ENCODE measurements at places on chromosomes 3 and 15. TPM values are rescaled to one million over a fixed set of nuclear protein-coding genes. Genes with fewer than 3 reads are reported as not detected.

PARP3 gene
- total RNA-seq, result 17.0 TPM

DNA sequence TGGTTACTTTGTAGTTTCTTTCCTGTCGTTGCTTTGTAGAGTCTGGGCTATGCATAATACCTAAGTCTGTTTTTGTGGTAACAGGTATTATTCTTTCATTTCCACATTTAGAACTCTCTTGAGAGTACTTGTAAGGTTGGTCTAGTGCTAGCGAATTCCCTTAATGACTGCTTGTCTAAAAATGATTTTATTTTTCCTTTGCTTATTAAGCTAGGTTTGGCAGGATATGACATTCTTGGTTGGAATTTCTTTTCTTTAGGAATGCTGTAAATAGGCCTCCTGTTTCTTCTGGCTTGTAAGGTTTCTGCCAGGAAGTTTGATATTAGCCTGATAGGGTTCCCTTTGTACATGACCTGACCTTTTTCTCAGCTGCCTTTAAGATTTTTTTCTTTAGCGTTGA, 70.1 kb upstream of the SGO1 start:
- DNase-seq, result no peak

DNA sequence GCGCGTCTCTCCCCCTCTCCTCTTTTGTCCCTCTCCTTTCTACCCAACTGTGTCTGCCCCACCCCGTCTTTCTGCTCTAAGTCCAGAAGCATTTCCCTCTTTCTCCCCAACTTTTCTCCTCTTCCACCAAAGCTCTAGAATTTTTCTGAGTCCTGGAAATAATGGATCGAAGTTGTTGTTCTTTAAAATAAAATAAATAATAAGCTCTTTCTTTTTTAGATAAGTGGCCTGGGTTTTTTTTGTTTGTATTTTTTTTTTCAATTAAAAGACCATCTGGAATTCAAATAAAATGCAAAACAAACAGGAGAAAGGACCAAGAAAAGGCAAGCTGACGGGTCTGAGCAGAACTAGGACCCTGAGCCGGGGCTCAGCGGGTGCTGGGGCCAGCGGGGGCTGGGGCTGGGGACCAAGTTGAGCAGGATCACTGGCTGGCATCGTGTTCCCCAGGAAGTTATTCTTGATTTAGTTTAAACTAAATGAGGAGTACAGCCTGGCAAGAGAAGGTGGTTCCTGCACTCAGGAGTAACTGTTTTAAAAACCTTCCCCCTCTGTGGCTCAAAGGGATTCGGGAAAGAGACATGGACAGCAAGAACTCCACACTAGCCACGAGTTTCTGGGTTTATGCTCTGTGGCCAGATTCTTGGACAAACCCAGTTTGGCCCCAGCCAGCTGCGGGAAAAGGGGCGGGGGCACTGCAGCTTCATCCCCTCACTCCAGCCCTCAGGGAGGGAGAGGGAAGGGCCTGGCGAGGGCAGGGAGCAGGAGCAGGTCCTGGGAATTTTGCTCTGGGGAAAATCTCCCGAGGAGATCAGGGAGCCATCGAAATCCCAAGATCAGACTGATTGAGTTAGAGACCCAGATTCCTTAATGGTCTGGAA, 8.4 kb downstream of the GATA2 start:
- DNase-seq, result no peak

RLBP1 gene
- not detected for total RNA-seq

DNA sequence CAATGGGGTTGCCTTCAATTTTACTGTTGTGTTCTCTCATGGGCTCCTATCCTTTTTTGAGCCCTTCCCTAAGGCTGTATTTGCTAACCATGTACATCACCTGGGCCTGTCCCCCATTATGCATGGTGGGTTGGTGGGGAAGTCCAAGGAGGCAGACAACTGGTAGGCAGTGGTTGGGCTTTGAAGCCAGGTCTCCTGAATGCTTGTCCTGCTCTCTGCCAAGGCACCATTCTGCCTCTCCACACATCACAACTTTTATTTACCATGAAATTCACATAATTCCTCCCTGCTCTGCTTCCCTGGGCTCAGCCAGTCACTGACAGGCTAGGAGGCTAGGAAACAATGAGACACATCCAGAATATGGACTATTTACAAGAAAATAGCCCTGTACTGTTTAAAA, 41.0 kb upstream of the COPB2 start:
- DNase-seq, result no peak

DNA sequence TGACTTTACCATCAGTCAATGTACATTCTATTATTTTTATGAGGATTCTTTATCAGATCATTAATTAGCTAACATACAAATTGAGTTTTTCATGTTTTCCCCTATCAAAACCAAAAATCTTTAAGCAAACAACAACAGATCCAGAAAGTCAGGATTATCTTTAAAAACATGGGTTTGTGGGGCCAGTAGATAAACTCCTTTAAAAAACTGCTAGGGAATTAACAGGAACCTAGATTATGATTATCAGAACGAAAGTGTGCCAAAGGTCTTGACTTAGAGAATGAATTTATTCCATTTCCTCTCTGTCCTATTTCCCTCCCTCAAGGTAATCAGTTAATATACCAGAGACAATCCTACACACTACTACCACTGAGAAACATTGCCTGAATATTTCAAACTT, 13.2 kb upstream of the CCDC13 start:
- no peak for DNase-seq

GRCh38 chr3:119969759-119970158, 124.5 kb downstream of the GSK3B start:
- no peak for DNase-seq

PPIP5K1 gene
- 62.5 TPM for total RNA-seq

GRCh38 chr15:72248514-72248913, 17.5 kb upstream of the PKM start:
- DNase-seq, result no peak

ATP10A gene
- 0.89 TPM for total RNA-seq

GRCh38 chr3:100719136-100719535, 9.8 kb downstream of the TFG start:
- DNase-seq, result no peak

DNA sequence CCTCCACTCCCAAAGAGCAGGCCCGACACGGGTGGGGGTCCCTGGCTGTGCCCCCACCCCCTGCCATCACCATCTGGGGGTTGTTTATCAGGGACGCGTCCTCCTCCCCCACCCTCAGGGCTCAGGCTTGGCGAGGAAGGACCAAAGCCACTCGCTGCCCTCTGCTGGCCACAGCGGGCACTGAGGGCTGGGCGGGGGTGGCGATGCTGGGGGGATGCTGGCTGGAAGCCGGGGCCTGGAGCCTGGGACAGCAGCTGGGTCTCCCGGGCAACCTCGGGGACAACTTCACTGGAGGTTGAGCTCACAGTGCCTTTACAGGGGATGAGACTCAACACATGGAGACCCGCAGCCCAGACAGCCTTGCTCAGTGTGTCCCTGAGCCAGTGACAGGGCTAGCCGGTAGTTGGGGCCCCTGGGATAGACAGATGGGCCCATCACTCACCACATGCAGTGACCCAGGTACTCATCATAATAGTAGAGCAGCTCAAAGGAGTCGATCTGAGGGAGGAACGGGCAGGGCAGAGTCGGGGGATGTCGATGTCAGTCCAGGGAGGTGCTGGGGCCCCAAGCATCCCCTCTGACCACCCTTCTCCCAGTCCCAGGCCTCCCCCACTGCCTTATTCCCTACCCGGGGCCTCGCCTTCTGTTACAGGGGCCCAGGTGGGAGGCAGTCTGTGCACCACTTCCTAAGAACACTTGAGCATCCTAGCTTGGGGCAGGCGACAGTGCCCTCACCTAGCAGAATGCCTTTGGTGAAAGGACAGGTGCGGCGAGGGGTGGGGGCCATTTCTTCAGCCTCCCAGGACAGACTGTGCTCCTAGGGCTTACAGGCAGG, 5.9 kb upstream of the CALML4 start:
- DNase-seq, result peak; percentile 67

DNA sequence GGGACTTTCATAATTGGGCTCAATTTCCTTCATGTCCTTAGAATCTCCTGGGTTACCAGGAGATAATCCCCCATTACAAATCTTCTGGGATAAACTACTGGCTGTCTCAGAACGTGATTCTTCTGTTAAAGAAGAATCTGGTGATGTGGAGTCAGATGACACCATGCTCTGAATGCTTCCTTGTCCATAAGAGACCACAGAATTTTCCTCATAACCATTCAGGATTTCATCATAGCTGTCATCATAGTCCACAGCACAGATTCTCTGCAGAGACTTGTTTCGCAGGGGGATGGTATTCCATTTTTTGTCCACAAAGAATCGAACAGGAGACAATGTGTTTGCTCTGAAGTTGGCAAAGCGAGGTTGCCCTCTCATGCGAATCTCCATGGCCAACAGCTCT, 109.8 kb upstream of the TSPAN3 start:
- no peak for DNase-seq

GRCh38 chr3:184659797-184660301, 52.0 kb downstream of the MAGEF1 start:
- DNase-seq, result no peak

GRCh38 chr15:49751751-49752150, 130.9 kb downstream of the DTWD1 start:
- no peak for DNase-seq

- DNase-seq, result no peak
Measured at GRCh38 chr3:94291686-94292085, 228.8 kb downstream of the NSUN3 start.

Data from colonic mucosa (tissue), 4 donors.